ENCODE measurements at places on chromosomes 4 and X.

DNA sequence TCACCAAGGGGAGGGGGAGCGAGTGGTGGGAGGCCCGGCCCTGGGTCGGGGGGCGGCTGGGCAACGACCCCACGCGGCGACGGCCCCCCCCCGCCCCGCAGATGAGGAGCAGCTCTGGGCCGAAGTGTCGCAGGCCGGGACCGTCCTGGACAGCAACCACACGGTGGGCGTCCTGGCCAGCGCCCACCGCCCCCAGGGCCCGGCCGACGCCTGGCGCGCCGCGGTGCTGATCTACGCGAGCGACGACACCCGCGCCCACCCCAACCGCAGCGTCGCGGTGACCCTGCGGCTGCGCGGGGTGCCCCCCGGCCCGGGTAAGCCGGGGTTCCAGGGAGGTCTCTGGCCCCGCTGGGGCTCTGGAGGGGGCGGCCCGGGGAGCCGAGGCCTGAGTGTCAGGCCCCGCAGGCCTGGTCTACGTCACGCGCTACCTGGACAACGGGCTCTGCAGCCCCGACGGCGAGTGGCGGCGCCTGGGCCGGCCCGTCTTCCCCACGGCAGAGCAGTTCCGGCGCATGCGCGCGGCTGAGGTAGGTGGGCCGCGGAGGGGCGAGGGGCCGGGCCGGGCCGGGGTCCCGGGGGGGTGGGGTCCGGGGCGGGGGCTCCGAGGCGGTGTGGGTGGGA is 8.7 kb upstream of the FGFRL1 start:
- no peak overlapping the region for H3K27ac ChIP-seq
- H3K36me3 ChIP-seq: no peaks in the 10 kb centered on the region
- H3K27me3 ChIP-seq: peaks cover 50% of the 10 kb centered on the region

GRCh38 chr4:95290702-95291101 is 258.1 kb downstream of the UNC5C start:
- no peaks in the 10 kb centered on the region for H3K36me3 ChIP-seq
- peak overlapping the region; percentile 11 for H3K4me3 ChIP-seq
- no peaks in the 10 kb centered on the region for H3K27me3 ChIP-seq
- peaks cover 36% of the 10 kb centered on the region for H3K4me1 ChIP-seq

- H3K27ac ChIP-seq: no peak overlapping the region
- DNase-seq: no peak
- no peak overlapping the region for H3K4me3 ChIP-seq
- H3K4me1 ChIP-seq: peaks cover 3% of the 10 kb centered on the region
Observed at GRCh38 chrX:20471483-20471882, 204.8 kb upstream of the RPS6KA3 start.

DNA sequence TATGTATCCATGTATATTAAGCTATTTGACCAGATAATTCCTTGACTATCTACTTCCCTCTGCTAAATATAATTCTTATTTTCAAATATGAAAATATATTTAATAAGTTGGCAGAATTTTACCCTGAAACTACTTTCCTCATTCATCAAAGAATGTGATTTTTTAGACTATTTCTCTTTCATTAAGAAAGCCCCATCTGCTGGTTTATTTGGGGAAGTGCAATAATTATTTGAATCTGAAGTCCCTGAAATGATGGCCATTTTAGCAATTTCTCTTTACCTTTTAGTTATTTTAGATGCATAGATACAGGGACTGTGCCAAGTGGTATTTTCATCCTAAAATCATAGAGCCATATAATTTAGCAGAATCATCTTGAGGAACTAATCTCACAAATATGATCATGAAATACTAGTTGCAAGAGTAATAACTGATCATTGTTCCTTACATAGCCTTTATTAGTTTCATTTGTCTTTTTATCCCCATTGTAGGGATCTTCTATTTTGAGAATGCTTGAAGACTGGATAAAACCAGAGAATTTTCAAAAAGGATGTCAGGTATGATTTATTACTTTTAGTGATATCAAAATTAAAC is 39.0 kb downstream of the ENPEP start:
- DNase-seq: no peak
- peaks cover 9% of the 10 kb centered on the region for H3K4me1 ChIP-seq
- no peaks in the 10 kb centered on the region for H3K36me3 ChIP-seq

GRCh38 chr4:146943691-146944375 is 1.8 kb downstream of the TTC29 start:
- no peak overlapping the region for H3K27ac ChIP-seq
- H3K36me3 ChIP-seq: no peaks in the 10 kb centered on the region
- peaks cover 40% of the 10 kb centered on the region for H3K27me3 ChIP-seq

DNA sequence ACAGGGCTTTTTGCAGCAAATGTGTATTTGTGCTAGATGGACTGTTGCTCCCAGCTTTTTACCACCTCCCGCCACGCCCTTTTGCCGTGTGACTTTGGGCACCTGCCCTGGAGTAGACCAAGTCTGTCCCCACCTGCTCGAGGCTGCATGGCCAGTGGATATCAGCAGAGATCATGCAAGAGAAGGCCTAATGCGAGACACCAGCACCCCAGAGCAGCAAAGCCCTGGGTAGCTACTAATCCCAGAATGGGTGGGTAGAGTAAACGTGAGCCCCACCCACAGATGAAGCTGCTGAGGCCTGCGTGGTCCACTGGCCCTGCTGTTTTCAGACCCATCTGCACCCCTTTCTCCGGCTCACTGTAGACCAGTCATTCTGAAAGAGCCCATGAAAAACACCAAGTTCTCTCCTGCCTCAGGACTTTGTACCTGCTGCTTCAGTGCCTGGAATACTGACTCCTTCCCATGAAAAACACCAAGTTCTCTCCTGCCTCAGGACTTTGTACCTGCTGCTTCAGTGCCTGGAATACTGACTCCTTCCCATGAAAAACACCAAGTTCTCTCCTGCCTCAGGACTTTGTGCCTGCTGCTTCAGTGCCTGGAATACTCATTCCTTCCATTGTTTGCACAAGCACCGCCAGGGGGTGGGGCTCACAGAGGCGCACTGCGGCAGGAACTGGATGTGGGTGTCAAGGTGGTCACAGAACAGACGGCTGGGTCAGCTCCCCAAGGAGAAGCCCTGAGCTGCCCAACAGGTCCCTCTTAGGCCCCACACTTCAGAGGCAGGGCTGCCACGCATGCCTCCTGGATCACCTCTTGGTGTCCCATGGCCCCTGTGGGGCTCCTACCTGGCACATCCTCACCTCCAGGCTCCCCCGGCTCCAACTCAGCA is 5.1 kb upstream of the TNIP2 start:
- DNase-seq: no peak
- no peaks in the 10 kb centered on the region for H3K36me3 ChIP-seq
- no peak overlapping the region for H3K27ac ChIP-seq

GRCh38 chrX:97740044-97740443 is 856.3 kb downstream of the RPA4 start:
- H3K4me3 ChIP-seq: no peak overlapping the region
- H3K27ac ChIP-seq: no peak overlapping the region
- H3K36me3 ChIP-seq: no peaks in the 10 kb centered on the region
- no peak for DNase-seq
- H3K4me1 ChIP-seq: no peaks in the 10 kb centered on the region
- no peaks in the 10 kb centered on the region for H3K27me3 ChIP-seq

DNA sequence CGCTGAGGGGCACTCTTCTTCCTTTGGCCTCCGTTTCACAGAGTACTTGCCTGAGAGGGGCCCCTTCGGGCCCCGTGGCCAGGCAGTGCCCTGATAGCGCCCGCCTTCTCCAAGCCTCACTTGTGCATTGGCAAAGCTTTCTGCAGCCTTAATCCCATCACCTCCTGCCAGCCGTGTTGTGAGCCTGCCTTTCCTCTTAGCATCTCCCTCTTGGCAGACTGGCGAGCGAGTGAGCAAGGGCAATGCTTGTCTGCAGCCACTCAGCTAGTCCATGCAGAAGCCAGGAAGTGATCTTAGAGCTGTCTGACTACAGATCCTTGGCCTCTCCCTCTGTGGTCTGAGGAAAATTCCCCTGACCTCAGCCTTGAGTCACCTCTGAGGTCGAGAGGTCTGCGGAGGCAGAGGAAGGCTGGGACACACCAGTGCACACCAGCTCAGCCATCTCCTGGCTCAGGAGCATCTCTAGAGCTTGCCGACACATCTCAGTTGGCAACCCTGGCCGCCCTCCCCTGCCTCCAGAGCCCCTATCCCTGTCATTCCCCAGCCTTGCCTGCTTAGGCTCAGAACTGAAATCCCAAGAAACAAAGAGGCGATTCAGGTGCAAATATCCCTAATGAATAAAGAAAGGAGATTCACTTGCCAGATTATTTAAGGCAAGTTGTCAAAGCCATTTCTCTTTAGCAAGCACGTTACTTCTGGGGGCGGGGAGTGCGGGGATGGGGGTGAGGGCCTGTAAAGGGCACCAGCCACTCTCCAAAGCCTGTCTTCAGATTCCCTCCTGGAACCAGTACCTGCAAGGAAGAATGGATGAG is 143.5 kb upstream of the MAMLD1 start:
- H3K4me1 ChIP-seq: no peaks in the 10 kb centered on the region
- no peaks in the 10 kb centered on the region for H3K27me3 ChIP-seq
- no peak overlapping the region for H3K27ac ChIP-seq
- no peak overlapping the region for H3K4me3 ChIP-seq
- peak; percentile 5 for DNase-seq

- peaks cover 38% of the 10 kb centered on the region for H3K4me1 ChIP-seq
- no peak for DNase-seq
- H3K27ac ChIP-seq: no peak overlapping the region
- peaks cover 13% of the 10 kb centered on the region for H3K27me3 ChIP-seq
Observed at GRCh38 chrX:150408561-150408960, 45.4 kb downstream of the MAMLD1 start.

GRCh38 chr4:90215286-90215685 is 88.1 kb downstream of the CCSER1 start:
- no peaks in the 10 kb centered on the region for H3K27me3 ChIP-seq
- H3K4me3 ChIP-seq: no peak overlapping the region
- H3K27ac ChIP-seq: no peak overlapping the region
- no peaks in the 10 kb centered on the region for H3K36me3 ChIP-seq

DNA sequence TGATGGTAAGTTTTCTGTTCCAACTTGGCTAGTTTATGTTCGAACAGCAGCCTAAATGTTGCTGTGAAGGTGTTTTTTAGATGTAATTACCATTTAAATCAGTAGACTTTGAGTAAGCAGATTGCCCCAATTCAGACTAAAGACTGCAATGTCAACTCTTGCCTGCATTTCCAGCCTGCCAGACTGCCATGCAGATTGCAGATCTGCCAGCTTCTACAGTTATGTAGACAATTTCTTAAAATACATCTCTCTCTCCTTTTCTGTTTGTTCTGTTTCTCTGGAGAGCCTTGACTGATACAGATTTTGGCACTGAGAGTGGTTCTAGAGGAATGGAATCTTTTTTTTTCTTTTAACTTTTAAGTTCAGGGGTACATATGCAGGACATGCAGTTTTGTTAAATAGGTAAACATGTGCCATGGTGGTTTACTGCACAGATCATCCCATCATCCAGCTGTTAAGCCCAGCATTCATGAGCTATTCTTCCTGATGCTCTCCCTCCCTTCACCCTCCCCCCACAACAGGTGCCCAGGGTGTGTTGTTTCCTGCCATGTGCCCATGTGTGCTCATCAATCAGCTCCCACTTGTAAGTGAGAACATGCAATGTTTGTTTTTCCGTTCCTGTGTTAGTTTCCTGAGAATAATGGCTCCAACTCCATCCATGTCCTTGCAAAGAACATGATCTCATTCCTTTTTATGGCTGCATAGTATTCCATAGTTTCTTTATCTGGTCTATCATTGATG is 227.8 kb downstream of the CPE start:
- DNase-seq: no peak
- no peak overlapping the region for H3K27ac ChIP-seq
- no peak overlapping the region for H3K4me3 ChIP-seq
- peaks cover 5% of the 10 kb centered on the region for H3K4me1 ChIP-seq

- H3K36me3 ChIP-seq: peaks cover 5% of the 10 kb centered on the region
- DNase-seq: no peak
- H3K4me3 ChIP-seq: peak overlapping the region; percentile 95
- peak overlapping the region; percentile 91 for H3K27ac ChIP-seq
- peaks cover 54% of the 10 kb centered on the region for H3K27me3 ChIP-seq
Observed at GRCh38 chr4:101348367-101348827, 1.1 kb upstream of the PPP3CA start.

- peak; percentile 38 for DNase-seq
- peaks cover 35% of the 10 kb centered on the region for H3K27me3 ChIP-seq
- H3K27ac ChIP-seq: no peak overlapping the region
- peak overlapping the region; percentile 49 for H3K4me3 ChIP-seq
- H3K4me1 ChIP-seq: peaks cover 43% of the 10 kb centered on the region
Observed at GRCh38 chr4:101419336-101420135, 72.2 kb upstream of the PPP3CA start.
